Sigmoid colon (tissue), 7 donors: ENCODE measurements at places on chromosomes 4 and X. TPM values are rescaled to one million over a fixed set of nuclear protein-coding genes. Genes with fewer than 3 reads are reported as not detected.

GRCh38 chr4:182745237-182745636, 171.9 kb downstream of the DCTD start:
- no peak overlapping the region for H3K4me3 ChIP-seq
- H3K36me3 ChIP-seq = peaks cover 15% of the 10 kb centered on the region
- no peaks in the 10 kb centered on the region for H3K4me1 ChIP-seq
- no peaks in the 10 kb centered on the region for H3K27me3 ChIP-seq
- no peak overlapping the region for H3K27ac ChIP-seq

DNA sequence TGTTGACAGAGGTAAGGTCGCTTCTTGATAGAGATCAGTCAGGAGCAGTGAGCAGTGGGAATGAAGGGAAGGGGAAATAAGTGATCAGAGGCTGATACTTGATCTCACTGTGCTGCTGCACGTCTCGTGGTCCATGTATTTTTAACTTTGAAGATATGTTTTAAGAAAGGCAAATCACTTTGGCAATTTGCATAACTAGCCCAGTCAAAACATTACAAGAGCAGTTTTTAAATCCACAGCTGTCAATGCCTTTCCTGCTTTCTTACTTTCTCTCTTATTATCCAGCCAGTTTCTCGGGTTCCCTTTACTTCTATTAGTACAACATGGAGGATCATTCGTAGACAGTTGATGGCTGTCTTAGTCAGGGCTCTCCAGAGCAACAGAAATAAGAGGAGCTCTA, 472.8 kb downstream of the TMA16 start:
- no peaks in the 10 kb centered on the region for H3K4me1 ChIP-seq
- H3K27me3 ChIP-seq = no peaks in the 10 kb centered on the region
- H3K36me3 ChIP-seq = no peaks in the 10 kb centered on the region
- no peak overlapping the region for H3K4me3 ChIP-seq

GRCh38 chr4:48252313-48252712, 17.3 kb downstream of the TEC start:
- no peak overlapping the region for H3K4me3 ChIP-seq
- no peaks in the 10 kb centered on the region for H3K36me3 ChIP-seq
- H3K27ac ChIP-seq = no peak overlapping the region
- no peaks in the 10 kb centered on the region for H3K27me3 ChIP-seq
- DNase-seq = no peak
- H3K4me1 ChIP-seq = no peaks in the 10 kb centered on the region

- no peak overlapping the region for H3K27ac ChIP-seq
- no peak overlapping the region for H3K4me3 ChIP-seq
- H3K4me1 ChIP-seq = no peaks in the 10 kb centered on the region
- no peak for DNase-seq
Measured at GRCh38 chr4:5237086-5237660, 185.9 kb downstream of the STK32B start.

DNA sequence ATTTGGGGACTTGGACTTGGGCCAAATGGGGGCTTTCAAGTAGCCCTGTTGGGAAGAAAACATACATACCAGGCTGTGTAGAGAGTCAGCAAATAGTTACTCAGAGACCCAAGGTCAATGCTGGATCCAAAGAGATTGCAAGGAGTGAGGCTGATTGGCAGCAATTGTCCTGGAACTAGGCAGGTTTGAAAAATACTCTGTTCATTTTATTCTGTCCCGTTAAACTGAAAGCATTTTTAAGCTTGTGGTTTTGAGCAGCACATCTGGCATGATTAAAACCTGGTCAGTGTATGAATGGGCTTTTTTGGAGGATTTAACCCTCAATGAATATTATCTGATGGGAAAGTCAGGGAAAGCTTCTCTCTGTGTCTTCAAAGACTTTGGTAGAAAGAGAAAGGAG, 294.3 kb upstream of the BOD1L1 start:
- H3K27me3 ChIP-seq = no peaks in the 10 kb centered on the region
- H3K36me3 ChIP-seq = no peaks in the 10 kb centered on the region
- no peak for DNase-seq
- peak overlapping the region; percentile 90 for H3K27ac ChIP-seq
- no peaks in the 10 kb centered on the region for H3K4me1 ChIP-seq
- no peak overlapping the region for H3K4me3 ChIP-seq

- no peaks in the 10 kb centered on the region for H3K27me3 ChIP-seq
- DNase-seq = no peak
- H3K36me3 ChIP-seq = no peaks in the 10 kb centered on the region
- H3K4me3 ChIP-seq = no peak overlapping the region
- H3K27ac ChIP-seq = no peak overlapping the region
Measured at GRCh38 chrX:10117301-10117700, 39.5 kb upstream of the CLCN4 start.

DNA sequence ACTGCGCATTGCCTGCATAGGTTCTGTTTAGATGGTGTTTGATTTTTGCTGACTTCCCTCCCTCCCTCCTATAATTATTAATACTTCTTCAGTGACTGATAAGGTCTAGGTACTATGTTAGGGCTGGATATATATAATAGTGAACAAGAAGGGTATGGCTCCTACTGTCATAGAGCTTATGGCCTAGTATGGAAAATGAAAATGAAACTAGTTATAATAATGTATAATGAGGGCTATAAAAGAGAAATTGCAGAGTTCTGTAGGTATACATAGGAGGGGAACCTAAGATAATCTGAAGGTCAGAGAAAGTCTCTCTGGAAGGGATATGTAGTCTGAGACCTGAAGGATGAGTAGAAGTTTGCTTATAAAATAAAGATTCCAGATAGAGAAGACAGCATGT, 102.1 kb downstream of the DCK start:
- no peaks in the 10 kb centered on the region for H3K27me3 ChIP-seq
- H3K4me1 ChIP-seq = no peaks in the 10 kb centered on the region
- H3K4me3 ChIP-seq = no peak overlapping the region
- DNase-seq = no peak
- no peaks in the 10 kb centered on the region for H3K36me3 ChIP-seq

- no peaks in the 10 kb centered on the region for H3K36me3 ChIP-seq
- H3K4me1 ChIP-seq = peaks cover 4% of the 10 kb centered on the region
- peak overlapping the region; percentile 88 for H3K27ac ChIP-seq
- H3K4me3 ChIP-seq = peak overlapping the region; percentile 88
- peak; percentile 81 for DNase-seq
- no peaks in the 10 kb centered on the region for H3K27me3 ChIP-seq
Measured at GRCh38 chr4:123398853-123399626, 2.4 kb downstream of the SPRY1 start.

DNA sequence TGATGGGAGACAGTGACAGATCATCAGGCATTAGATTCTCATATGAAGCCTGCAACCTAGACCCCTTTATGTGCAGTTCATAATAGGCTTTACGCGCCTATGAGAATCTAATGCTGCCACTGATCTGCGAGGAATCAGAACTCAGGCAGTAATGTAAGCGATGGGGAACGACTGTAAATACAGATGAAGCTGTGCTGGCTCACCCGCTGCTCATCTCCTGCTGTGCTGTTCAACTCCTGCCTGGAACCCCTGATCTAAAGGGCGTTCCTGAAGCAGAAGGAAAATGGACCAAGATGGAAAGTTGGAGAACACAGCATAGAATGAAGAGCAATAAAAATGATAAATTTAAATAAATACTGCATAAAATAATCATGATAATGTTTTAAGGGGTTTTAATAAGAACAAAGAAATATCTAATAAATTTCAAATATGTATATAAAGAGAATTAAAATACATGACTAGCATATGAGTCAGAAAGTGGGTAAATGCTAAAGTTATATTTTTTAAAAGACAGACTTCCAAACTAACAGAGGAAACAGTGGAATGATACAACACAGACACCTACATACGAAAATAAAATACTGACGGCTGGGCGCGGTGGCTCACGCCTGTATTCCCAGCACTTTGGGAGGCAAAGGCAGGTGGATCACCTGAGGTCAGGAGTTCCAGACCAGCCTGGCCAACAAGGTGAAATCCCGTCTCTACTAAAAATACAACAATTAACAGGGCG, 59.2 kb downstream of the RBM47 start:
- no peaks in the 10 kb centered on the region for H3K36me3 ChIP-seq
- H3K27me3 ChIP-seq = no peaks in the 10 kb centered on the region
- H3K27ac ChIP-seq = no peak overlapping the region
- H3K4me1 ChIP-seq = no peaks in the 10 kb centered on the region
- no peak overlapping the region for H3K4me3 ChIP-seq

- no peak for DNase-seq
- H3K27ac ChIP-seq = peak overlapping the region; percentile 73
- peaks cover 51% of the 10 kb centered on the region for H3K4me1 ChIP-seq
- H3K4me3 ChIP-seq = no peak overlapping the region
- H3K27me3 ChIP-seq = no peaks in the 10 kb centered on the region
- no peaks in the 10 kb centered on the region for H3K36me3 ChIP-seq
Measured at GRCh38 chr4:119682099-119682498, 53.5 kb upstream of the PDE5A start.

DNA sequence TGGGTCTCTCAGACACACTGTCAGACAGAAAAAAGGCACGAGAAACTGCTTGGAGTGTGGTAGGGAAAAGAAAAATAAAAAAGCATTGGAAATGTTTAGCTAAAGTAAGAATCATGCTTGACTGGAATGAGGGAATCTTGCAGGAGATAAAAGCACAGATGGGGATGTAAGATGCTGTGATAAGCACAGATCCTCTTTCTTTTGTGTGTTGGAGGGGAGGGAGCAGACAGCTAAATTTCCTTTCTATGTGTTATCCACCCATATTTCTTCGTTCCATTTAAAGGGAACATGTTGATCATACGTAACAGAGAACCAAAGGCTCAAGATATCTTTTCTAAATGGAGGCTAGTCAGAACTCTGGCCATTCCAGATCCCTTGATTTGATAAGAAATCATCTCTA, 614.0 kb upstream of the LCORL start:
- no peak overlapping the region for H3K27ac ChIP-seq
- H3K36me3 ChIP-seq = no peaks in the 10 kb centered on the region
- no peak overlapping the region for H3K4me3 ChIP-seq
- H3K27me3 ChIP-seq = no peaks in the 10 kb centered on the region

GRCh38 chr4:128542047-128542446, 254.4 kb upstream of the PGRMC2 start:
- no peaks in the 10 kb centered on the region for H3K27me3 ChIP-seq
- no peak overlapping the region for H3K4me3 ChIP-seq
- no peak overlapping the region for H3K27ac ChIP-seq
- DNase-seq = no peak
- no peaks in the 10 kb centered on the region for H3K4me1 ChIP-seq
- H3K36me3 ChIP-seq = no peaks in the 10 kb centered on the region

GRCh38 chr4:103904123-103904522, 184.3 kb upstream of the TACR3 start:
- no peak overlapping the region for H3K27ac ChIP-seq
- no peaks in the 10 kb centered on the region for H3K36me3 ChIP-seq

- no peaks in the 10 kb centered on the region for H3K36me3 ChIP-seq
- H3K4me1 ChIP-seq = no peaks in the 10 kb centered on the region
- no peak overlapping the region for H3K4me3 ChIP-seq
- DNase-seq = no peak
- H3K27me3 ChIP-seq = no peaks in the 10 kb centered on the region
Measured at GRCh38 chrX:17053502-17053901, 107.0 kb downstream of the REPS2 start.

DNA sequence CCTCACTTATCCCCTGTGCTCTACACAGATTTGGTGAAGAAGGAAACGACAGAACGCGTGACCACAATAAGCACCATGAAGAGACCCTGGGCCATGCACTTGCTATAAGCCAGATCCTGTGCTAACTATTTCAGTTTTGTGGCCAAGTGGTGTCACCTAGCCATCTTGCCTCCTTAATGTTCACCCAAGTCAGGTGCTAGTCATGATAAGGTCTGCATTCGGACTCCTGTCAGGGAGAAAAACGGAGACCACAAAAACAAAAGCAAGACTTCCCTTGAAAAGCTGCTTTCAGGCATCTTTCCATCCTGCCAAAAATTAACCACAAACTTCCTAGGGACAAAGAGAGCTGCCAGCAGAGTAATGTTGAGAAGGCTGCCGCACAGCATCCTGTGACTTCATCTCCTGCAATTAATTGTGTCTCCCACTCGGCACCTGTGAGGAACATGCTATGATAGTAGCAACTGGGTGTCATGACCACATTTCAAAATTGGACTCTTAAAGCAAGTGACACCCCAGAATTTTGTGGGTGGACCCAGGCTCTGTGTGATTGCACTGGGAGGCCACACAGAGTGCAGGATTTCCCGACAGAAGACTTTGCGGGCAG, 8.8 kb upstream of the IDS start:
- no peaks in the 10 kb centered on the region for H3K4me1 ChIP-seq
- no peak overlapping the region for H3K27ac ChIP-seq
- H3K4me3 ChIP-seq = no peak overlapping the region
- DNase-seq = no peak

DNA sequence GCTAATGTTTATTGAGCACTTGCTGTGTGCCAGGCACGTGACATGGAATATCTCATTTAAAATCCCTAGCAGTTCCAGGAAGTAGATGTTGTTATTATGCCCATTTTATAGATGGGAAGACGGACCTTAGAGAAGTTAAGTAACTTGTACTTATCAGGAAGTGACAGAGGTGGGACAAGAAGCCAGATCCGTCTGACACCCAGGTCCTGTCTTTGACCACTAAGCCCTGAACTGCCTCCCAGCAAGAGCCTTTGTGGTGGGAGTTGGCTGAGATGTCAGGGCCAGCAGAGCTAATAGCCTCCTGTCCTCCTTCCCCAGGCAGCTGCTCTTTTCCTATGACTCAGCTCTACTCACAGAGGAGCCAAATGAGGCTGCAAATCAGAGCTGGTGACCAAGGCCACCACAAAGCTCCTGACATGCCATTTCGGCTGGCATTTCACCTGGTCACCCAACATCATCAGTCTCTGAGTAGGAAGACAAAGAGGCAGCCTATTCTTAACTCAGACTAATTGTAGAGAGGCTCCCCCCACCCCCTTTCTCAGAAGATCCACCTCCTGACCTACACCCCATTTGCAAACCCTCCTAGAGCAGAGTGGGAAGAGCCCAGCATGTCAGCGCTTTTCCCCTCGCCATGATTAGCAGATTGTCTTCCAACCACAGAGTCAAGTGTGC, 175.1 kb upstream of the KIT start:
- no peaks in the 10 kb centered on the region for H3K36me3 ChIP-seq
- no peaks in the 10 kb centered on the region for H3K4me1 ChIP-seq
- H3K4me3 ChIP-seq = no peak overlapping the region
- H3K27ac ChIP-seq = no peak overlapping the region
- H3K27me3 ChIP-seq = no peaks in the 10 kb centered on the region

- DNase-seq = no peak
- H3K27ac ChIP-seq = no peak overlapping the region
- no peak overlapping the region for H3K4me3 ChIP-seq
- no peaks in the 10 kb centered on the region for H3K4me1 ChIP-seq
- no peaks in the 10 kb centered on the region for H3K27me3 ChIP-seq
Measured at GRCh38 chr4:57639561-57640382, 529.6 kb upstream of the IGFBP7 start.

Gene GSX2
- total RNA-seq = not detected

Gene TEX13A
- not detected for total RNA-seq

Gene FGG
- total RNA-seq = not detected

Gene DNAAF6
- total RNA-seq = not detected

Gene MAGEC1
- not detected for total RNA-seq

Gene VSIG1
- total RNA-seq = 0.36 TPM

Gene FAM114A1
- 136 TPM for total RNA-seq

Gene MAOB
- 23.2 TPM for total RNA-seq

Gene PABPC1L2A
- not detected for total RNA-seq

Gene GAB1
- total RNA-seq = 44.1 TPM

Gene ANXA10
- total RNA-seq = not detected
